ENCODE measurements at places on chromosomes 7 and 10.
A peak's percentile ranks its signal among the peaks of the same experiment; 100 is the strongest.

GRCh38 chr10:30645340-30645827, 15.8 kb upstream of the LYZL2 start:
- no peak for DNase-seq

- DNase-seq = no peak
Observed at GRCh38 chr7:22864301-22864700, 41.7 kb upstream of the TOMM7 start.

DNA sequence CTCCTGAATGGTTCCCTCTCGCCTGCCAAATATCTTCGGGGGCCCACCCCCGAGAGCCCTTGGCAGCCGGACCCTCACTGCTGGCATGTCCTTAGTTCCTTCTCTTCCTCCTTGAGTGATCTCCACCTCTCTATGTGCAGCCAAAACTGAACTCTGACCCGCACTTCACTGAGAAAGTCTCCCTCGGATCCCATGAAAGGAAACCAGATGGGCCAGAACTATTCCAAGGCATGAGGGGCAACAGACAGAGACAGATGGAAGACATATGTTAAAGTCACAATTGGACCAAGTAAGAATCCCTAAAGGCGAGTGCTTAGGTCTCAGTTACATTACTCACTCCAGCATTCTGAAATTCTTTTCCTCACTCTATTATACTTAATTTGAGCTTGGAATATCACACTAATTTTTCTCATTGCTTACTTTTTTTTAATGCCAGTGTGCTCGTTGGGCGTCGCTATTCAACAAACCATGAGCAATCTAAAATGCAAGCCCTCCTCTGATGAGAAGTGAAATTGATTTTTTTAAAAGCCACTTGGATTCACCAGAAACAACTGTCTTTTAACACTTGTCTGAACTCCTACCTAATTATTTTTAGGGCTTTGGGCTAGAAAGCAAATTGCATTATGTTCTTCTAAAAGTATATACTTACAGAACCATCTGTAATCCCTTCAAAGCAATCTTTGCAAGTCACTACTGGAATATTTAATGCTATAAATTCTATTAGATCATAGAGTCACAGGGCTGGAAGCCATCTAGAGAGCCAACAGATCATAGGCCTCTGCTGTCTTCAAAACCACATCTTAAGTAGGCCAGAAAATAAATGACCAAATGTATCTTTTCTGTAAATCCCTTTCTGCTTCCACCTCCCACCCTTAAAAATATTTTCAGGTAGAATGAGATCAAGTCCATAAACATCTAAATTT, 43.3 kb upstream of the EZH2 start:
- no peak for DNase-seq

DNA sequence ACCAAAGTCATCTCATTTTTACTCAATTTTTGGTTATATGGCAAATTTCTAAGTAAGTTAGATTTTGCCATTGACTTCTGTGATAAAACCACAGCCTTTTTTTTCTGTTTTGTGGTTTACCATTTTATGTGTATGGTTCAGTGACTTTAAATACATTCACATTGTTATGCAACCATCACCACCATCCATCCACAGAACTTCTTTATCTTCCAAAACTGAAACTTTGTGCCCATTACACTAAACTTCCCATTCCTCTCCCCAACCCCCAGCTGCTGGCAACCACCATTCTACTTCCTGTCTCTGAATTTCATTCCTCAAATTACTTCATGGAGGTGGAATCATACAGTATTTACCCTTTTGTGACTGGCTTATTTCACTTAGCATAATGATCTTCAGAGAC, 280.4 kb upstream of the TCERG1L start:
- no peak for DNase-seq

- DNase-seq = no peak
Observed at GRCh38 chr7:84582747-84583146, 388.2 kb upstream of the SEMA3A start.

GRCh38 chr7:141715794-141716689, 7.9 kb downstream of the WEE2 start:
- DNase-seq = no peak

GRCh38 chr10:48496831-48497779, 107.8 kb downstream of the ARHGAP22 start:
- DNase-seq = peak; percentile 88

- no peak for DNase-seq
Observed at GRCh38 chr7:129609666-129610065, 1.9 kb upstream of the NRF1 start.

DNA sequence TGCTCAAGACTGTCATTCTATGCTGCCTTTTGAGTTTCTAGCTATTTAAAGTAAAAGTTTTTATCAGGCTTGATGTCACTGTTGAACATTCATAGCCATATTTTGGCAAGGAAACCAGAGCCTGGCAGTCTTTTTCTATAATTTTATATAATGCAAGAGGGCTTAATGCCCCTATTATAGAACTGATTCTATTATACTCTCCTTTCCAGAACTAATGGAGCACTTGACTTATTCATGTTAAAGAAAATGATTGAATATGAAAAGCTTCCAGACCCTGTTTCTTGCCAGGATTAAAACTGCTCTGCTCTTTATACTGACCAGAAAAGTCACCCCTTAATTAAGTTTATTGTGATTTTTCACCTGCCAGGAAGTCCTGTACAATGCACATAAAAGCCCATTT, 337.6 kb upstream of the CHRM2 start:
- DNase-seq = no peak

GRCh38 chr10:6200734-6201515, 1.8 kb upstream of the PFKFB3 start:
- peak; percentile 90 for DNase-seq

- DNase-seq = no peak
Observed at GRCh38 chr10:86742230-86742629, 14.2 kb upstream of the BMPR1A start.

- no peak for DNase-seq
Observed at GRCh38 chr7:33716581-33717477, 188.5 kb upstream of the BMPER start.

DNA sequence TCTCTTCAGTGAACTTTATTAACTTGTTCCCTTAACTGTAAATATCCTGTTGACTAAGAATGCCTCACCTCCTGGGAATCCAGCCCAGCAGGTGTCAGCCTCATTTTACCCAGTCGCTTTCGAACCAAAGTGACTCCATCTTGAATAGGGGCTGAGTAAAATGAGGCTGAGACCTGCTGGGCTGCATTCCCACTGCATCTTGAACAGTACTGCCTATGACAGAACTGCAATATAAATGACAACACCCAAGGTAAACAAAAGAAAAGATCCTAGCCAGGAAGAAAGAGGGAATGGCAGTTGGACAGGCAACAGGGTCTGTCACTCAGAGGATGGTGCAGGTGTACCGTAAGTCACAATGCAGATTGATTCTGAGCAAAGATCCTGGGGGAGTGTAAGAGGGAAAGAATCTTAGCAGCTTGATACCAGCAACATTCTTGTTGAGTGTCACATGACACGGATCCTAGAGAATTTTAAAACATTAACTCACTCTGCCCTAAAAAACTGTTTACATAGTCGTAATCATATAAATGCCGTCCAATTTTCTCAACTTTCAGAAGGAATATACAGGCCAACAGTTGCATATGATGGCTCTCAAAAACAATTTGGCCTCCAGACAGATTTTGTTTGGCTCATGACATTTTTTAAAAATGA, 4.4 kb upstream of the FAM107B start:
- no peak for DNase-seq

DNA sequence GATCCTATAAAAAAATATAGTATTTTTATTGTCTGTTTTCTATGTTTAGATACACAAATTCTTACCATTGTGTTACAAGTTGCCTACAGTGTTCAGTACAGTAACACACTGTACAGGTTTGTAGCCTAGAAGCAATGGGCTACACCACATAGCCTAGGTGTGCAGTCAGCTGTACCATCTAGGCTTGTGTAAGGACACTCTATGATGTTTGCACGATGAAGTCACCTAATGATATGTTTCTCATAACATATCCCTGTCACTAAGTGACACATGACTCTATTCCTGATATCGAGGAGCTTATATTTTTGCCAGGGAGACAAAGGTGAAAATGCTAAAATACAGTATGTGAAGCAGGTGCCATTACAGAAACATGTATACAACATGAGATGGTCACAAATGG, 18.6 kb downstream of the ZNF25 start:
- no peak for DNase-seq

DNA sequence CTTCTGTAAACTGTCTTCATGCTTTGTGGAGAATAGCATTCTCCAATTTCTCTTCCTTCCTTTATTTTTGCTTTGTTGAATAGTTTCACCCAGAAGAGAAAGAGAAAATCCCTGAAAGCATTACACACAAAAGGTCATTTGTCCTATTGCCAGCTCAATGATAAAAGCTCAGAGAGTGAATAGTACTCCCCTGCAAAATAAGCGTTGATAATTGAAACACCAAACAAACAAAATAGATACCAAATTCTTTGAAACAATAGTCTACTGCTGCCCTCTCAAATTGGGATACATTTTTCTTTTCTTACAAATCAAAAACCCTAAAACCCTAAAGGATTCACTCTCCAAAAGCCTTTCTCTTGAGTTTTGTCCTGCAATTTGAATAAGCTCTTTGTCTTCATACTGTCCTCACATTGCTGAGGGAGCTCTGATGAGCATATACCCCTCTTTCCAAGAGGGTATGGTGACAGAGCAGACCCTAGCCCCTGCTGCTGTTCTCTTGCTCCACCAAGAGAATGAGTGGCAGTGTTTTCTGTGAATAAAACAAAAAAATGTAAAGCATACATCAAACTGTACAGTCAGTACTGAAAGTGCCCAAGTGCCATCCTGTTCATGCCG, 134.4 kb downstream of the CSTF2T start:
- no peak for DNase-seq
